ENCODE measurements at places on chromosomes 16 and 17.
A peak's percentile ranks its signal among the peaks of the same experiment; 100 is the strongest.

- no peak for DNase-seq
Measured at GRCh38 chr17:32672711-32673110, 185.9 kb downstream of the CDK5R1 start.

- no peak for DNase-seq
Measured at GRCh38 chr17:35099908-35100307, 19.8 kb downstream of the RAD51D start.

- DNase-seq, result no peak
Measured at GRCh38 chr17:70181376-70181775, 12.0 kb downstream of the KCNJ2 start.

DNA sequence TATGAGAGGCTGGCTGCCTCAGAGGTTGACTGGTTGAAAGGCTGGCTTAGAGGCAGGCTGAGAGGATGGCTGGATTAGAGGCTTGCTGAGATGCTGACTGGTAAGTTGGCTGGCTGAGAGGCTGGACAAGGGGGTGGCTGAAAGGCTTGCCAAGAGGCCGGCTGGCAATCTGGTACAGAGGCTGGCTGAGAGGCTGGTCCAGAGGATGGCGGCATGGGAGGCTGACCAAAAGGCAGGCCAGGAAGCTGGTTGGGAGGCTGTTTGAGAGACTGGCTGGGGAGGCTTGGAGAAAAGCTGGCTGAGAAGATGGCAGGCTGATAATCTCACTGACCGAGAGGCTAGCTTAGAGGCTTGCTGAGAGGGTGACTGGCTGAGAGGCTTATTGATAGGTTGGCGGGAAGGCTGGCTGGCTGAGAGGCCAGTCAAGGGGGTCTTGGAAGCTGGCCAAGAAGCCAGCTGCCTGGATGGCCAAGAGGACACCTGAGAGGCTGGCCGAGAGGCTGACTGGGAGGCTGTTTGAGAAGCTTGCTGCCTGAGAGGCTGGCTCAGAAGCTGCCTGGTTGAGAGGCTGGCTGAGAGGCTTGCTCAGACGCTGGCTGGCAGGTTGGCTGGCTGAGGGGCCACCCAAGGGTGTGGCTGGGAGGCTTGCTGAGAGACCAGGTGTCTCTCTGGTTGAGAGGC lies 34.2 kb upstream of the ACSM2B start:
- DNase-seq, result no peak

- DNase-seq, result no peak
Measured at GRCh38 chr16:48487287-48487686, 102.1 kb upstream of the SIAH1 start.

DNA sequence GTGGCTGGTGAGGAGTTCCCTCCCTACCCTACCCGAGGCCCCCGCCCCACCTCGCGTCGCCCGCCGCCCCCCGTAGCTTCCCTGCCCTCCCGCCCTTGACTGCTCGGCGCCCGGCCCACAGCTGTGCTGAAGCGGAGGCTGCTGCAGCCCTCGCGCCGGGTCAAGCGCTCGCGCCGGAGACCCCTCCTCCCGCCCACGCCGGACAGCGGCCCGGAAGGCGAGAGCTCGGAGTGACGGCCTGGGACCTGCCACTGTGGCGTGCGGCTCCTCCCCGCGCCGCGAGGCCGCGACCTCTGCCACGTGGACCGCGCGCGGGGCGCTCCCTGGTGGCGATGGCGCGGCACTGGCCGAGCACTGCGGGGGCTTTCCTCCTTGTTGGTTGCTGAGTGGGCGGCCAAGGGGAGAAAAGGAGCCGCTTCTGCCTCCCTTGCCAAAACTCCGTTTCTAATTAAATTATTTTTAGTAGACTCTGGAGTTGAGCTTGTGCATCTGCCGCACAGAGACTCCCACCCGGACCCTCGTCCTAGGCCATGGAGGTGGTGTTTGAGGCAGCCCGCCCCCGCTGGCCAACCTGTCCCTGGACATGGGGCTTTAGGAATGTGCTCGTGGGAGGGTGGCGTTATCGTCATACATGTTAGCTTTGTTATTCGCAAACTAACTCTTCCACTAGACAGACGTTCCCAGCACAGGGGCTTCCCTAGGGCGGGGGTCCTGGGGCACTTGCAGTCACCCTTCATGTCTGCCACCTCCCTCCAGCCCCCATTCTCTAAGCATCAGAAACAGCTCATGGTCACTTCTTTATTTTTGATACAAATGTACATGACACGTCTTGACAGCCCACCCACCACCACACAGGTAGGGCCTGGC lies 4.4 kb downstream of the TP53I13 start:
- DNase-seq, result no peak

GRCh38 chr16:64159976-64160375 lies 961.9 kb downstream of the CDH11 start:
- DNase-seq, result peak; percentile 26

GRCh38 chr17:81890447-81891302 lies 711 bp downstream of the ALYREF start:
- DNase-seq, result no peak

- no peak for DNase-seq
Measured at GRCh38 chr16:30688701-30689100, 10.3 kb upstream of the SRCAP start.

DNA sequence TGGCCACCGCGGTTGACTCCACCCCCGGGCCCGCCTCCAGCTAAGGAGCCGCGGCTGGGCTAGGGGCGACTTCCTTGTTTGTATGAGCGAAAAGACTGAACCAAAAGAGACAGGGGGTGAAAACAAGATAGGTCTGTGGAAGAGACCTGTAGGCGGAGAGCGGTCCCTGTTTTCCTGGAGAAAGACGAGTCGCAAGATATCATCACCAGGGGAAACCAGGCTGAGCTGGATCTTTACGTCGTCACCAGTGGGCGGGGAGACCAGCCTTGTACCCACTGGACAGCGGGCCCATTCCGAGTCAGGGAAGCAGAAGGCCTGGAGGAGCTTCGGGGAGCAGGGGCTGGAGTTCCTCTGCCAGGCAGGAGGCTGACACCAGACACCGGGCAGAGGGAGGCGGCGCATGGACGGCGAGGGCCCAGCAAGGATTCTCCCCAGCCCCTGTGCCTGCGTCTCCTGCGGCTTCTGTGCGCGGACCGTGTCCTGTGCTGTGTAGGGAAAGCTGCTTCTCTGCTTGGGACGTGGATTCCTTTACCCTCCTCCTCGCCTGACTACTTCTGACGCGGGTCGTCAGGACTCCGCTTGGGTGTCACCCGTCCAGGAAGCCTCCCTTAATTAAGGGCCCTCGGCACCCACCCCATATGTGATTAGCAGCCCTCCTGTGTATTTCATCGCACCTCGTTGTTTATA lies 10.3 kb upstream of the ARL4D start:
- peak; percentile 84 for DNase-seq

DNA sequence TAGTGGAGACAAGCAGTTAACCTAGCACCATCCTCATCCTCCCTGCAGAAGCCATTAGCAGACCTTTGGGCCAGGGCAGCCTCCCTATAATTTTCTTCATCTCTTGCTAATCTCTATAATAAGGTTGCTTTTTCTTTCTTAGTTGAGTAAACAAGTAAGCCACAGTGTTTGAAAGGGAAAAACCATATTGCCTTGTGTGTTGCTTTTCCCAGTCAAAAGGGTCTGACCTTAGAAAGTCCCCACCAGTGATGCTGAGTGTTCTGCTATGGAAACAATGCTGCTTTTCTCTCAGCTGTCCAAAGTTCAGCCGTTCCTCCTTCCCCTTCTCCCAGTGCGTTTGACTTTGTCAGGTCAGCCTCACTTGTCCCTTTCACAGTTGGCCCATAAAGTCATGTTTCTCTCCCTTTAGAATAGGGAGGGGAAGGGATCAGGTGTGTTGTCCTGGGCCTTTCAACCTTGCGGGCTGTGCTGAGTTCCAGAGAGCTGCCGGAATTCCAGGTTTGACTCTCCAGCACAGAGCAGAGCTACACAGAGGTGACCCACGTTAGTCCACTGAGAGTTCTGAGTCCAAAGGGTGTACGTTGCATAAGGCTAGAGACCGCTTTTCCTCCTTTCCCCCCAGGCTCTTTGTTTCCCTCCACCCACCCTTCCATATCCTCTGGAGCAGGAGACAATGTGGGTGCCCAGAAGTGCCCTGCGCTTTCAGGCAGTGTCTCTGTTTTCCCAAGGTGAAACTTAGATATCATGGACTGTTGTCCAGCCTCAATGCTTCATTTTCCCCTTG lies 15.9 kb upstream of the CLEC18C start:
- DNase-seq, result no peak

GRCh38 chr16:85623997-85624601 lies 11.0 kb downstream of the GSE1 start:
- DNase-seq, result no peak

DNA sequence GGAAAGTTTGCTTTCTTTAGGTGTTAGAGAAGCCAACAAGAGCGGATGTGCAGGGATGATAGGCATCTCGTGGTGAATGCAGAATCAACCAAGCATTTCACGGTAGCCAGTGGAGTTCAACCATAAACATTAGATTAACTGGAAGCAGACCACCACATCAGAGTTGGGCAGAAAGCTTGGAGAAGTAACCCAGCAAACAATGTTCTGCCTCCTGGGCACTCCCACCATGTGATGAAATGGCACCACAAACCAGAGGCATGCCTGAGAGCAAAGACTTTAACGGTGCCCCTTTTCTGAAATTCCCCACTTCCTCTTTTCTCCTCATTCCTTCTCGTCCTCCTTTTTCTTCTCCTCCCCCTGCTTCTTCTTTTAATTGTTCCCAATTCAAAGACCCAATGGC lies 193.5 kb upstream of the ANKFN1 start:
- DNase-seq, result no peak

DNA sequence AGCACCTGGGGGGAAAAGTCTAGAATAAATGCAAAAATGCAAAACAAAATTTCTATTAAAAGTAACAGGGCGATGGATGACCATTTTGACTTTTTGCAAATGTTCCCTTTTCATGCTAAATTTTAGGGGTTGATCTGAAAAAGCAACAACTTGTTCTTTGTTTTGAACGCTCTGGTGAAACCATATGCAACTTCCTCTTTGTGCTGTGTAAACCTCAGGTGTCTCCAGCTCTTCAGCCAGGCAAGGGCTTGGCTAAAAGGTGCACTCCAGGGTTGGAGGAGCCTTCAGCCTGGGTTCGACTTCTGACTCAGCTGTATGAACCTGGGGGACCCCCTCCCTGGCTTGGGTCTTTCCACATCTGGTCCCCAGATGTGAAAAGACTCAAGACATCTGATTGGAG lies 9.5 kb downstream of the IRF8 start:
- DNase-seq, result no peak

DNA sequence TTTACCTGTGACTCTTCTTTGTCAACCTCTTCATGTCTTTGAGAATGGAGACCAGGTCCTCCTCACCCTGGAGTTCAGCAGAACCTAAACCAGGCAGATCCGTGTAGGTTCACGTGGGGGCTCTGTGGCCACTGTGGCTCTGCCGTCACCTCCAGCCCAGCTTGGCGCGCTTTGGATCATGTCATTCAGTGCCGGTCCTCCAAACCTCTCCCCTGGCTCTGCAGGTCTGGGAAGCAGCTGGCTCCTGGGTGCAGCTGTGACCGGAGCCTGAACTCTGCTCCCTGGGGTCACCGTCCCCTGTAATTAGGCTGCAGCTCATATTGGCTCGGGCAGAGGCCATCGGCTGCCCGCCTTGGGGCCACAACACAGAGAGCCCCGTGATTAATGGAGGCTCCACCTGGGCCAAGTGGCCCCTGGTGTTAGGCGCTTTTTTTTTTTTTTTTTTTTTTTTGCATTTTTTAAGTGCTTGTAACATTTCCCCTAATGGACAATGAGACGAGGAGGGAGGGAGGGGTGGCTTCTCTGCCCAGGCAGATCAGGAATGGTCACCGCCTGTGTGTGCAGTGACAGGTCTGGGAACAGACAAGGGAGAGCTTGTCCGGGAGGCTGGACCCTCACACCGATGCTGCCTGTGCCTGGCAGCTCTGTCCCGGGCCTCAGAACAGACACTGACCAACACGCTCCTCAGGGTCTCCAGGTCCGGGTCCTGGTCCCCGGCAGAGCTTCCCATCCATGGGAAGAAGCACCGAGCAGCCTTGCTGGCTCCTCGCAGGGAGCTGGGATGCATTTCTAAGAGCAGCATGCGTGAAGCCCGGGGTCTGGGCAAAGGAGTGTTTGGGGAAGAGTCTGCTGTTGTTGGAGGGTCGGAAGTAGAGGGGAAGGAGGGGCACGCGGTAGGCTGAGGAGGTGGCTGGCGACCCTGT lies 247.9 kb downstream of the SEC14L1 start:
- DNase-seq, result no peak

GRCh38 chr16:29030086-29030840 lies 45.4 kb downstream of the LAT start:
- no peak for DNase-seq

DNA sequence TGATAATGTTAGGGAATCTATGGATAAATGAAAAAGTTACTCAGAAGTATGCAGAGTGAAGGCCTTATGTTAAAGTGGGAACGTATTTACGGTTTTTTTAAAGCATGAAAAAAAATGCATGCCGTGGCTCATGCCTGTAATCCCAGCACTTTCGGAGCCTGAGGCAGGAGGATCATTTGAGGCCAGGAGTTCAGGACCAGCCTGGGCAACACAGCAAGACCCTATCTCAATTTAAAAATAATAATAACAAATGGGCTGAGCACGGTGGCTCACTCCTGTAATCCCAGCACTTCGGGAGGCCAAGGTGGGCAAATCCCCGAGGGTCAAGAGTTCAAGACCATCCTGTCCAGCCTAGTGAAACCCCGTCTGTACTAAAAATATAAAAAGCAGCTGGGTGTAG lies 6.0 kb downstream of the POLR2A start:
- DNase-seq, result no peak

DNA sequence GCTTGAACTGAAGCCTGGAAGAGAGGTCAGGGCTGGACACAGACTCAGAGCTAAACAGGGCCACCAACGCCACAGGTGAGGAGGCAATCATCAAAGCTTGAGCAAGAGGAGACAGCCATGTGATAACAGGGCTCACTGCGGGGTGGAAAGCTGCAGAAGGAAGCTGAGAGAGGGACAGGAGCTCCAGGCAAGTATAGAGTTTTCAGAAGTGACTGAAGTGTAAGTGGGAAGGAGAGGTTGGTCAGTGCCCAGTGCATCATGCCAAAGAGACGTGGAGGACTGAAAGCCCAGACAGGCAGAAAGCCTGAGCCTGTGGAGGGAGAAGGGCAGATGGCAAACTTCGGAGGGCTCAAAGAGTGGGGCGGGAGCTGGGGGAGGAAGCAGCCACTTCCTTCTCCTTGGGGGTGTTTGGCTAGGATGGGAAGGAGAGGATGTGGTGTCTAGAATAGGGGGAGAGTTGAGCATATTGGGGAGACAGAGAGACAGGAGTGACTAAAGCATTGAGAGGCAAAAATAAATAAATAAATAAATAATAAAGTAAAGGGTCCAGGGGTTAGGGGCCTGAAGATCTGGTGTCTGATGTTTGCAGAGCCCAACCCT lies 2.6 kb downstream of the KIFC3 start:
- no peak for DNase-seq

DNA sequence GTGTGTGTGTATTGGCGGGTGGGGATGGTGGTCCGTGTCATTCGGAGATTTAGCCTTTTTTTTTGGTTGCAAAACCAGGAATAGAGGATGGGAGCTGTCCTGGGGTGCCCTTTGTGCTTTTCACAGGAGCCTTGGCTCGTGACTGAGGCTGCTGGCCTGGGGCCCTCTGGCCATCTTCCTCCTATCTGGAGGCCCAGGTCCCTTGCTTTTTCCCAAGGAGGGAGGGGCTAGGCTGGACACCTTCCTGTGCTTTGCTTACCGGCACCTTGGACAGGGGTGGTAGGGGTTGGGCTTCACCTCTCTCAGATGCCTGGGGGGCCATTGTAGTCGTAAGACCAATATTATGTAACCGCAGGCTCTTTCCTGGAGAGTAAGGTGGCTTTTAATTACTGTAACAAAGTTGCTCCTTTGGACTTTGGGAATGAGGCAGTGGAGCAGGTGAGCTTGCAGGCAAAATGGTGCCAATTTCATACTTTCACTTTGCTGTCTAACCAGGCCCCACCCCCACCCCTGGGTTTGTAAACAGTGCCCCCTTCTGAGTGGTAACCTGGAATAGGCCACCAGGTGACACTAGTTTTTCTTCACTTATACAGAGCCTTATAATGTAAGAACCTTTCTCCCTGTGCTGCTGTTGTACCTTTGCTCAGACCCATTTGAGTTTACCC lies 1.2 kb downstream of the DYNLL2 start:
- DNase-seq, result no peak
